COLO829 (cell line): ENCODE measurements at places on chromosomes 12 and 14.

DNA sequence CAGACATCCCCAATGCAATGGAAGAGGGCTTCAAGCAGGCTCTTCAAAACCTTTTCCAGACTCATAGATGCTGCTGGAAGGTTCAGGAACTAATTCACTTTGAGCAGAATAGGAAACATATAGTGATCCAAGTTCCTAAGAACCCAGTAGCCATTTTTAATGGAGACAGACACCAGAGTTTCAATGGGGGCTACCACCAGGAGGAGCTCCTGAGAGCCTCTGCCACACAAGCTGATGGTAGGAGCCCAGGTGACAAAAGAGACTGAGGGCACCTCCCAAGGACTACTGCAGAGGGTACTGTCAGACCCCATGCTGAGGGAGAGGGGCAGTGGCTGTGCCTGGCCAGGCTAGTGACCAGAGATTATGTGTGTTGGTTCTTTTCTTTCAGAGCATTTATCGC is 45.9 kb downstream of the IFNG start:
- DNase-seq, result no peak

DNA sequence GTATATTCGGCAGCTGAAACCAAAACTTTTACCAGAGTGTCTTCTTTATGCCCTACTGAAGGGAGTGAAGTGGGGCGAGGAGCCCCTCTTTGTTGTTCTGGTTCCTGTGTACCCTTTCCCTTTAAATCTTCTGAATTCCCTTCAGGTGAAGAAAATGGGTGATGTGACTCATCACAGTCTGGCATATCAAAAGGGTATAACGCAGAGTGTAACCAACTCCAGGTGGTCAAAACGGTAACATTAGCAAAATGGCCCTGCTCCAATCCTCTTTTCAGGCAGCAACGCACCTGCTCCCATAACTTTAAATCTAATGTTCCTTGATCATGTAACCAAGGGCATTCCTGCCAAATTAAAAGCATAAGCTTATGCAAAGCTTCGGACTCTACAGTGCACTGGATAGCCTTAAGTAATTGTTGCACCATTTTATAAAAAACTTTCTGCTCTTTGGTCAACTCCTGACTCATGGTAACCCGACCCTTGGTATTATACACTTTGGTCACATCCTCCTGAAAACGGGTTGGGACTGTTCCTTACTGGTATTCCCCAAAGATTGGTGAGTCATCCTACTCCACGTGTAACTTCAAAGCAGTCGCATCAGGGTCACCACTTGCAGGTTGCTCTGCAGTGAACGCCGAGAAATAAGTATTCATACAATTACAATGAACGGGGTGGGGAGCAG is 83.1 kb downstream of the KCNMB4 start:
- DNase-seq, result no peak

DNA sequence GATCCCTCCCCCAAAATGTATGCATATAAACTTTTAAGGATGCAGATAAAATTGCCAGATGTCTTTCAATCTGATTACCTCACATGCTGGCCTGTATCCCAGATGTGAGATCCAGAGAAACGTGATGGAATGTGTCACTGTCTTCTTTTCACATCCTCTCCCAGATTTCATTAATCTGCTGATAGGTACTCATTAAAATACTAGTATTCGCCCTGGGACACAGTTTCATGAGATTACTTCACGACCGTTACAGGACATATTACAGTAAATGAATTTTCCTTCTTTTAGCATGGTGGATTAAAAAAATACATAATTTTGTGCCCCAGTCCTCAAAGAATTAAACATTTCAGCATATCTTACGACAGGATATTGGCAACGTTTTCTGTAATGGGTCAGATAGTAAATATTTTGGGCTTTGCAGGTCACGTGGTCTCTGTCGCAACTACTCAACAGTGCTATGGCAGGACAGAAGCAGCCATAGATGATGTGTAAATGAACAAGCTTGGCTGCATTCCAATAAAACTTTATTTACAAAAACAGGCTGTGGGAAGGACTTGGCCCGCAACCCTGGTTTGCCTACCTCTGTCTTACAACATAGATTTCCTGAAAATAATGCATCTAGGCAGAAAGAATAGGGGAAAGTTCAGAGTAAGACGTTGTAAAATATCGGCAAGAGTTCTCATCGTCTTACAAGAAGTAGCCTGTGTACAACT is 156.0 kb upstream of the DIO3 start:
- DNase-seq, result no peak

DNA sequence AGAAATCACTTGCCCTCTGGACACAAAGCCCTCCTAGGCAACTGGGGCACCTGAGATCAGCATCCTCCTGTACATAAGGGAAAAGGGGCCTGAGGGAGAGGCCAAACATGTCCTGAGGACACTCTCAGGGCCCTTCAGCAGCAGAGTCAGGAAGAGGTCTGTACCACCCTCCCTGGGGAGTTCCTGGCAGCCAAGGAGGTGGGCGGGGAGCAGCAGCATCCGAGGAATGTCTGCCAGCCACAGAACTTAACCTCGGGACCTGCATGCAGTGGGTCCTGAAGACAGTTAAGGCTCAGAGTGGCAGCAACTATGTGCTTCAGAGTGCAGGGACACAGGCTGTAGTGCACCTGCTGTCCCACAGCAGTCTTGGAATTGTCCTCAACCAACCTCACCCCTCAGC is 62.1 kb downstream of the SPTB start:
- peak; percentile 76 for DNase-seq

DNA sequence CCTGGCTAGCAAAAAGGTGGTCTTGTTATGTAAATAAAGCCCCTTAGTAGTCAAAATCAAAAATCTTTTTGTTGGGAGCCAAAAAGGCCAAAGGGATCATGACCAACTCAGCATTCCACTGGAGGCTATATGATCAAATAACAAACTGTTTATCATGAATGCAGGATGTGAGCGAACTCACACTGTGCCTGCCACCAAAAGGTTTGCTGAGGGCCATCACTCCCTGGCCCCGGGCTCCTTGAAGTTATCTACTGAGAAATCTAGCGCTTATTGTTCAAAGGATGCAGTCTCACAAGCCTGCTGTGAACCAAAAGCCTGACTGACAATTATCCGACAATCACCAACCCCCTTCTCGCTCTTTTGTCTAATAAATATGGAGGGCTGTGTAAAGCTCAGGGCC is 107.2 kb upstream of the DDHD1 start:
- DNase-seq, result no peak

DNA sequence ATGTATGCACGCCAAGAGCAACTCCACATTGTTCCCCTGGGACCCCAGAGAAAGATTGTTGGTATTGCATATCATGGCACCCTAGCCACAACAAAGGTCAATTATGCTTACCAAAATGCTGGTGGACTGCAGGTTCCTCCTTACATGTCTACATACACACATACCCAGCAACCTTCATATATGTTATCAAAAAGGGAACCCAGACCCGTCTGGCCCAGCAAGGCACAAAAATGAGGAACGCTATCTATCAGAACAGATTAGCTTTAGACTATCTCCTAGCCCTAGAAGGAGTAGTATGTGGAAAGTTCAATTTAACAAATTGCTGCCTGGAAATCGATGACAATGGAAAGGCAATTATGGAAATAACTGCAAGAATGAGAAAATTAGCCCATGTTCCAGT is 61.5 kb downstream of the DHRS2 start:
- DNase-seq, result no peak

- no peak for DNase-seq
These were observed 25.6 kb downstream of the NDUFA12 start for GRCh38 chr12:94977766-94978468.

DNA sequence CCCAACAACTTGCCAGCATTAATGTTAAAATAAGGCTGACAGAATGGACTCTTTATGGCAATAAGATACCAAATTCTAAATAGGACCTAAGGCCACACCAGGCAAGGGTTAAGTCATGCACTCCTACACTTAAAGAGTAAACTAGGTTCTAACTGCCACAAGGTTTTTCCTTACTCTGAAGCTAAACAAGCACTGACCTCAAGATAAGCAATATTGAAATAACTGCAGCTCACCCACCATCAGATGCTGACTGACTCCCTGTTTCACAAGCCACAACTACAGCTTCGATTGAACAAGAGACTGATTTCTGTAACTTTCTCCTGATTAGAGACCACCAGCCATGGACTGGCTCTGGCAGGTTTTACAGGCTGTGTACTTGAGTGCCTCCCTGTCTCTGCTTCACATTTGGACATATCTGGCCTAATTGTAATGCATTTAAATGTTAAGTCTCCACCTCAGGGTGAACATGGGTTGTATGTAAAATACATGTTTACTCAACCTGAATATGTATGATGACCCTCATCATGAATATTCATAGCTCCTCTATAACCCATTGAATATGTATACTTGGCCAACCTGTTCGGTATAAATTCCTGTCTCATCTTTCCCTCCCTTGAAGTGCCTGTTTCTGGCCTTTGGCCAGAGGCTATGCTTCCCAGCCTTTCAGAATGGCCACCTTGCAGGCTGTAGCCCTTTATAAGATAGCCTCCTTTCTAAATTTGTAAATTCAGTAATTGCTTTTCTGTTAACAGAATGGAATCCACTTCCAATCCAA is 70.5 kb upstream of the DAAM1 start:
- no peak for DNase-seq

DNA sequence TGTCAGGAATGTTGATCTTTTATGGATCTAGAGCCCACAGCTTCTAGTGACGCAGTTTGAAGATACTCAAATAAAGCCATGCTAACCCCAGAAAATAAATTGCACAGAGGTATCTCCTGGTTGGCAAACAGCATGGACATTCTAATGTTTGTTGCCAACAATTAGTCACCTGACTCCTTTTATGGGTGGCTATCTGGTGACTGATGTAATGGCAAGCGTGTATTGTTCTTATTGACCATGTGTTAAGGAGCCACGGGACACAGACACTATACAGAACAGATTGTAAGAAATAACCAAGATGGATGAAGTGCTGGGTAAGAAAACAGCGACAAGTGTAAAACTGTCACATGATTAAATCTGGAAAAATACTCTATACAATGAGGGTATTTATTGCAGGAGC is 401.3 kb upstream of the PDE3A start:
- peak; percentile 16 for DNase-seq

GRCh38 chr14:69318901-69319475 is 59.0 kb downstream of the GALNT16 start:
- DNase-seq, result no peak

- DNase-seq, result peak; percentile 93
These were observed 145.1 kb upstream of the GRIP1 start for GRCh38 chr12:66823857-66824570.

GRCh38 chr14:69693801-69694729 is 72.9 kb upstream of the SRSF5 start:
- DNase-seq, result no peak

DNA sequence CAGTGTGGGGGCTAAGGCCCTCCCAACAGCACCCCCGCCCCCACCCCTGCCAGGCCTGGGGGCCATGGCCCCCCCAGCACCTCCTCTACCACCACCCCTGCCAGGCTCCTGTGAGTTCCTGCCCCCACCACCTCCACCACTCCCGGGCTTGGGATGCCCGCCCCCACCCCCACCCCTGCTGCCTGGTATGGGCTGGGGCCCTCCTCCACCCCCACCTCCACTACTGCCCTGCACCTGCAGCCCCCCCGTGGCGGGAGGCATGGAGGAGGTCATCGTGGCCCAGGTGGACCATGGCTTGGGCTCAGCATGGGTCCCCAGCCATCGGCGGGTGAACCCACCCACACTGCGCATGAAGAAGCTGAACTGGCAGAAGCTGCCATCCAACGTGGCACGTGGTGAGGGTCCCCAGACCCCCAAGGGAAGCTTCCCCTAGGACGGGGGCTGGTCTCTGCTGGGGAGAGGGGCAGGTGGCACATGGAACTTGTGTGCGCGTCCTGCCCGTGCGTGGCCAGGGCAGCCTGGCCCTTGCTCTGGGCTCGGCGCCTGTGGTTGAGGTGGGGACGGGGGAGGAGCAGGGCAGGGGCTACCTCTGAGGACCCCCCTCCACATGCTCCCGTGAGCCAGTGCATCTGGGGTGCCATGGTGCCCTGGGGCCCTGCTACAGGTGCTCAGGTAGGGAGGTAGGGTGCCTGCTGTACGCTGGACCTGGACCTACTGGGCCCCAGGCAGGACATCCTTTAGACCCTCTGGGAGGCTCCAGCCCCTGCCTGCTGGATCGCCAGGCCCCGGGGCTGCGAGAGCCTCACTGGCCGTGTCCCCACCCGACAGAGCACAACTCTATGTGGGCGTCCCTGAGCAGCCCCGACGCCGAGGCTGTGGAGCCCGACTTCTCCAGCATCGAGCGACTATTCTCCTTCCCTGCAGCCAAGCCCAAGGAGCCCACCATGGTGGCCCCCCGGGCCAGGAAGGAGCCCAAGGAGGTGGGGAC is 16.1 kb upstream of the ADSS1 start:
- no peak for DNase-seq

DNA sequence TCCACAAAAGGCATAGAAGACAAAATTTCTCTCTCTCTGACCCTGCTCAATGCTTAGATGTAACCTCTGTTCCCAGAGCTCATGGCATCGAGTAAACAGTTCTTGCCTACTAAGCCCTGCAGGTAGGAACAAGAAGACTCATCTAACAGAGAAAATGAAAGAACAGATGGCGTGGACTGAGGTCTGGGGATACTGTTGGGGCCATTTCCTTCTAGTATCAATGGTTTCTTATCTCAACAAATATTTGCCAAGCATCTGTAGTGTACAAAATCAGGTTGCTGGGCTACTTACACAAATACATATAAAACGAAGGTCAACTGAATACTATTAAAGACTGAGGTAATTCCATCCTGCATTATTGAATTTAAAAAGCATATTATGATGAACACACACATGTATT is 93.3 kb downstream of the RIMBP2 start:
- no peak for DNase-seq

DNA sequence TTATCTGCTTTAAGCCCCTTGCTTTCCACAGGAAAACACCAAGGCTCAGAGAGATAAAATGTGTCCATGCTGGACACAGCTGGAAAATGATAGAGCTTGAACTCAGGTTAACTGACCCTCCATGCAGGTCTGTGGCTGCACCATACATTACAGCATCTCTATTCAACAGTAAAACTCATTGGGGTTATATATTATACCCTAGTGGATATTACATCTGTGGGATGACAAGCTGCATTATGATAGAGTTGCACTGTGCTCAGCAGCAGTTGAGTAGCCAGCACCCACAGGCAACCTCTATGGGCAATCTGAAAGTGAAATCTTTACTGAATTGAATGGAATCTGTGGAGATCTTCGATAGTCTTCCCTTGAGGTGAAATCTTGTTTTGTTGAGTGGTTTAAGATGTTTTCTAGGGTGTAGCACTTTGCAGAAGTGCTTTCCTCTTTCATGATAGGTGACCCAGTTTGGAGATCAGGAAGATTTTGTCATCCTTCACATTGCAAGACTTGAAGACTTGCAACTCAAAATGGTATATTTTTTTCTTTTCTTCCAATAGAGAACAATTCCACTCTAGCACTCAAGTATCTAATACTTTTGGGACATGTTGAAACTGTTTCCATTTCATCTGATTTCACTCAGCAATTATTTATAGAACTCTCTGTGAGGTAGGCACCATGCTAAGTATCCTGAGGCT is 389.2 kb downstream of the RAD51B start:
- no peak for DNase-seq
